ENCODE measurements at places on chromosomes 7 and 10. TPM values are rescaled to one million over a fixed set of nuclear protein-coding genes. Genes with fewer than 3 reads are reported as not detected.

- DNase-seq: no peak
Measured at GRCh38 chr10:79472951-79473350, 27.5 kb upstream of the ZCCHC24 start.

The MYH16 gene
- total RNA-seq: 0.32 TPM

DNA sequence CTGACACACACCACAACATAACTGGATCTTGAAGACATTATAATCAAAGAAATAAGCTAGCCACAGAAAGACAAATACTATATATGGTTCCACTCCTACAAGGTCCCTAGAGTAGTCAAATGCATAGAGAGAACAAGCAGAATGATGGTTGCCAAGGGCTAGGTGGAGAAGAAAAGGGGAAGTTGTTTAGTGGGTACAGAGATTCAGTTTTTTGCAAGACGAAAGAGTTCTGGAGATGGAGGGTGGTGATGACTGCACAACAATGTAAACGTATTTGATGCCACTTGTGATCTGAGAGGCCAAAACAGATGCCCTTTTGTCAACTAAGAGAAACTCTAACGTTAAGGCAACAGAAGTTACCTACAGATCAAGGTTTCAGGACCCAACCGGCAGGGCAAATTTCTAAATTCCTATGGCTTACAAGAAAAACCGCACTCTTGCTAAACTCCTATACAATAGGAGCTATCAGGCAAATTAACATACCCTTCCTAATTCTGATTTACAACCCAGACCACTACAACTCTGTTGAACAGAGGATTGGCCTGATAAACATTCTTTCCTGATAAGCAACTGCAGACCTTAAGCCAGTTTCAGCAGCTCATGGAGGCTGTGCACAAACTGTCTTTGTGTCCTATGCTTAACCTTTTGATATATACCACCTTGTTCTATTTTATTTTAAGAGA is 69.0 kb downstream of the FAM107B start:
- DNase-seq: no peak

- DNase-seq: no peak
Measured at GRCh38 chr7:20249920-20250319, 32.7 kb upstream of the MACC1 start.

DNA sequence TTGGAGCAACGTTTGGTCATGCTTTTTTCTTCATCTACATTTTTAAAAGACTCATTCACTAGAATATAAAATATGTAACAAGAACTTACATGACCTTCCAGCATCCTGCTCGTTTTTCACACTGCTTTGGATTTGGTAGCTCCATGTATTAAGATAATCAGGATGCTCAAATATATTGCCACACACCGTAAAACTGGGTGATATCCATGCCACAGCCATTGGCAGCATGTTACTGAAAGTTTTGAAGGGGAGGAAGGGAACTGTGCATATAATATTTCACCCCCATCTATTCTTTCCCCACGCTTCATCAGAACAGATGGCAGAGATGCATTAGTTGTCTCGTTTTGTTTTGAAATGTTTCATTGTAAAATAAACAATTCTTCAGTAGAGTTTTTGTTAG is 158.2 kb downstream of the RNLS start:
- DNase-seq: no peak

DNA sequence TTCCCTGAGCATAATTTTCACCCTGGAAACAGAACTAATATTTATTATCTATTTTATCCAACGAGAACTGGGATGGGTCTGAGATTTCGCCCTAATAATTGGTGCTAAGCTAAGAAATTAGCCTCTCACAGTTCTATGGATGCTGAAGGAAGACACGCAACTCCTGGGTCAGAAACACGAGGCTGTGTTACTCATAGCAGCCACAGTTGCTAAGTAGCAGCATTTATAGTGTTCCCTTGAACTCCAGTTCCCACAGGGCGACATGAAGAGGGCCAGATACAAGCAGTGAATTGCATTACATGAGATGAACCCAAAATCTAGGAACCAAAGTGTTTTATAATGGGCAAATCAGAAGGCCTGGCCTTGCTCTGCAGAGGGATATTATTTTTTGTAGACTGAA is 109.8 kb upstream of the AGR3 start:
- no peak for DNase-seq

GRCh38 chr10:119801998-119802538 is 70.6 kb downstream of the MCMBP start:
- DNase-seq: no peak

Data from mucosa of gallbladder (tissue), 1 donor.